ENCODE measurements at places on chromosomes 7 and 10.

DNA sequence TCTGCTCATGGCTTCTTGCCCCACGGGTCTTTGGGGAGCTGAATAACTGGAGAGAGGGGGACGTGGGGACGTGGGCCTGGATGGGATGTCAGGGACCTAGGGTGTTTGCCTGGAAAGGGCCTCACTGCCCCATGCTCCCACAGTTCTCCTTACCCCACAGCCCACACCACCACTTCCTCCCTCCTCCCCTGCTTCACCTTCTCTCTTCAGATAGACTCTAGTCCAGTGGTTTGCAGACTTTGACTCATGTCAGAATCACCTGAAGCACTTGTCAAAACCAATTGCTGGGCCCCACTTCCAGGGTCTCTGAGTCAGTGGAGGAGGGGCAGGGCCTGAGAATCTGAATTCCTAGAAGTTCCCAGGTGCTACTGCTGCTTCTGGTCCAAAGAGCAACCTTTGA lies 327.4 kb downstream of the RPS24 start:
- DNase-seq: no peak

DNA sequence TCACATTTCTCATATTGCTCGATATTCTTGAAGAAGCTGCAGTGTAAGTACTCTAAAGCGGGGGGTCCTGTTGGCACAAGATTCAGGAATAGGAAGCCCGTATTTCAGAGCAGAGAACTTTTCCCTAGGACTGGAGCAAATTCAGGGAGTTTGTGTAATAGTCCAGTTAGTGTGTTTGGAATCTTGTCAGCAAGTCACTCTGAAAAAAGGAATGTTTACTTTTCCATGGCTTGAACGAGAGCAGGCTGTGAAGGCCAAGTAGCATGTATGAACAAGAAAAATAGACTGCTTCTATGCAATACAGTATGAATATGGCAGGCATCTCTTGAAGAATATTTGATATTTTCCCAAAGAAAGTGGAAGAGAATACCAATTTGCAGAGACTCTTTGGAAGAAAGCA lies 39.8 kb downstream of the CDC123 start:
- no peak for DNase-seq

- no peak for DNase-seq
Measured at GRCh38 chr7:124679146-124679545, 86.4 kb downstream of the GPR37 start.

DNA sequence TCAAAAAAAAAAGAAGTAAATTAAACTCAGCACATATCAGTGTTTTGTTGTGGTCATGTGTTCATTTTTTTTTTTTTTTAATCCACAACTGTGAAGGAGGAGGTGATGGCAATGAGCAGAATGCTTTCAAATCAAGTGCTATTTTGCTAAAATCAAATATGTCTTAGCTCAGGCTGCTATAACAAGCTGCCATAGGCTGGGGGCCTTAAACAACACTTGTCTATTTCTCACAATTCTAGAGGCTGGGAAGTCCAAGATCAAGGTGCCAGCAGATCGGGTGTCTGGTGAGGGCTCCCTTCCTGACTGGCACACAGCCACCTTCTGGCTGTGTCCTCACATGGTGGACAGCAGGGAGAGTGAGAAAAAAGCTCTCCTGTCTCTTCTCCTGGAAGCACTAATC lies 203.9 kb downstream of the FAM107B start:
- DNase-seq: no peak

DNA sequence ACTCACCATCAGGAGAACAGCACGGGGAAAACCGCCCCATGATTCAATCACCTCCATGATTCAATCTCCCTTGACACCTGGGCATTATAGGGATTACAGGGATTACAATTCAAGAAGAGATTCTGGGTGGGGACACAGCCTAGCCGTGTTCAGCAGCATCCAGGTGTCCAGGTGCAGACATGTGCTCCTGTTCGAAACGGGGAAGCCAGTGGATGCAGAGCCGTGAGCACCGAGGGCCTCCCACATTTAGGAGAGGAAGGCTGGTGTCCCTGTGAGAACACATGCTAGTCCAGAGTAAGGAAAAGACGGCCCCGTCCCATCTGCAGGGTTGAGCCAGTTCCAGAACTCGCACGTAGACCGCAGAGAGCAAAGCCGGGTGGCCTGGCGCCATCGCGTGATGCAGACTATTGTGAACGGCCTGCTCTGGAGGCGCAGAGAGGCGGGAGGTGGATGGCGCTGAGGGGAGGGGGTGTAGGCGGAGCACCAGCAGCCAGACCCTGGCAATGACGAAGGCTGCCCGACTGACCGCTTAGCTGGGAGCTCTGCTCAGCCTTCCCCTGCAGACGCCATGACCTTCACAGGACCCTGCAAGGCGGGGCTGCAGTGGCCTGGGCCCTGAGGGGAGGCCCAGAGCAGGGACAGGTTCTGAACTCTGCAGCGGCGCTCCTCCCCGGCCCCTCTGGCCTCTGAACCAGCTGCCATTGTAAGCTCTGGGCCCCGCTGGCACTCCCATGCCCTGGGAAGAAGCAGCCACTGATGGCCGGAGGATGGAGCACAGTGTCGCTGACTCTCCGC lies 141.6 kb upstream of the TCERG1L start:
- no peak for DNase-seq

DNA sequence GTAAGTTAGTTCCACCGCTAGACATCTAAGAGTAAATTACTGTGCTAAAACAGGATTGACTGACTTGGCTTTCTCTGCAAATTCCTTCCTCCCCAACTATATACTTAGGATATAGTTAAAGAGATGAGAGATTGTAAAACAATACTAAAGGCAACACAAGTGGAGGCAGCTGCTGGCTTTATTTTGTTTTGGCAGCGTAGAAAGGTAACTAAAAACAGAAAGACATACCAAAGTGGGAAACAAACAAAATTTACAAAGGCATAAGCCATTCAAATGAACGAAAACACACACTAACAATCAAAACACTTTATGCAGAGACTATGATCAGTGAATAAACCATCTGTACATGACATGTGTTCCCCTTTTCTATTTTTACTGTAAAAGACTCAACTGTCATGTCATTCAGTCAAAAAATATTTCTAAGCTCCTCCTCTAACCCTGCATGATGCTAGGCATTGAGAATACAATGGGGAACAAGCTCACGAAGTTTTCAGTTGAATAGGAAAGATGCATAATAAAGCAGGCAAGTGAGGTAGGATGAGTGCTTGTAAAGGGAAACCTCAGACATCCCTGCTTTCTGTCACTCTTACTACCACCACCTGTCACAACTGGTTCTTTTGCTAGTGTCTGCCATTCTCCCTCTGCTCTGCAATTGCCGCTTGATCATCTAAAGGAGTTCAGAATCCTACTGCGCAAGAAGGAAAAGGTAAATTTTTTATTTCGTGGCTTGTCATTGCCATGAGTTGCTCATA lies 64.2 kb upstream of the COL1A2 start:
- no peak for DNase-seq

GRCh38 chr10:54063514-54063913 lies 737.5 kb downstream of the PCDH15 start:
- no peak for DNase-seq

- DNase-seq: no peak
Measured at GRCh38 chr10:75771606-75772005, 340.2 kb downstream of the LRMDA start.

GRCh38 chr7:148570510-148570909 lies 20.1 kb upstream of the C7orf33 start:
- peak; percentile 77 for DNase-seq

GRCh38 chr7:124773339-124773738 lies 7.7 kb upstream of the GPR37 start:
- no peak for DNase-seq

DNA sequence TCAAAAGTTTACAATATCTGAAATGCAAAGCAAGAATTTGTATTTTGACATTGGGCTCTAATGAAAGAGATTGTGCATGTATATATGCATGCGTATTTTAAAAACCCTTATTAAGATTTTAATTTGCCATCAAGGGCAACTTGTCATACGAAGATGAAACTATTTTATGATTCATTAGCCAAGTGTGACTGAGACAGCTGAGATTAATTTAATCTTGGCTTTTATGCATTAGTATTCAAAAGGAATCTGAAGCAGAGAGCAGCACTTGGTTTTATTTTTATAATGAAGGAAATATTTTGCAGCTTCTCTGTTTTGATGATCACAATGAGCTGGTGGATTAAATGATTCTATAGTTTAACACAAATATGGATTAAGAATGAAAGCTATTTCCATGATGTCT lies 45.9 kb upstream of the AKR1E2 start:
- no peak for DNase-seq

DNA sequence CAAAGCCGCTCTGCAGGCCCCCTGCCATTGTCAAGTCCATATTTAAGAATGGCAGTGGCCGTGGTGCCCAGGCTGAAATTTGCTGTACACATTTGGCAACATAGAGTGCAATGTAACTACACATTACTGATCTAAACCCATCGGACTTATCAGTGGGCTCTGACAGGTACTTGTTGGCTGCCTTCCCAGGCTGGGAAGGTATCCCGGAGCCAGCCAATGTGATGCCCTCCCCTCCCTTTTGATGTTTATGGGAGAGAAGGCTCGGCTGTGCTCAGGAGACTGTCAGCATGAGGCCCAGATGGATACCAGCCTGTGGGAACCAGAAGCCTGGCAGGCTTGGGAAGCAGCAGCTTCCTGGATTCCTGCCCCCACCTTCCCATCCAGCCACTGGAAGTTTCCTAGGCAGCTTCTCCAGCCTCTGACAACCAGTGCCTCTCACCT lies 146.1 kb upstream of the TCF7L2 start:
- DNase-seq: no peak

- no peak for DNase-seq
Measured at GRCh38 chr10:22454634-22455033, 109.3 kb downstream of the SPAG6 start.

DNA sequence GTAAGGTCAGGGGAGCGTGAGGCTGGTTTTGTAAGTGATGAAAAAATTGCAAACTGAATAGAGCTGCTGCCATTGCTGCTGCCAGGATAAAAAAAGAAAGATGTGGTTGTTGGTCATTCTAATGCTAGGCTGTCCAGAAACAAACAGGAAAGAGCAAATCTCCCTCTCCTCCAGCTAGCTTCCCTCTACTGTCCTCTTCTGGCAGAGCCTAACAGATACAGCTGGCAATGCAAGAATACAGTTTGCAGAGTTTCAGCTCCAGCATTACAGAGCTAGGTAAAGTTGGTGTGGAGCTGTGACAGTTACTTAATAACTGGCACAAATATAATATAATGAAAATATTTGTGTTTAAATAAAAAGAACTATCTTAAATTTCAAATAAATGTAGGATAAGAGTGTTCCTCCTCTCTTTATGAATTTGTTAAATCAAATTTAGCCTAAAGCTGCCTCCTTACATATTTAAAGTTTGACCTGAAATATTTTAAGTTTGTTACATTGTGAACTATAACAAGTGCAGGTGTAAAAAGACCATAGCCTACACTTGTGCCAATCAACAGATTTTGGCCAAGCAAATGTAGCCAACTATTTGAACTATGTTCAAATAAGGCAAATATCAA lies 407.7 kb downstream of the SH2D4B start:
- DNase-seq: peak; percentile 47

DNA sequence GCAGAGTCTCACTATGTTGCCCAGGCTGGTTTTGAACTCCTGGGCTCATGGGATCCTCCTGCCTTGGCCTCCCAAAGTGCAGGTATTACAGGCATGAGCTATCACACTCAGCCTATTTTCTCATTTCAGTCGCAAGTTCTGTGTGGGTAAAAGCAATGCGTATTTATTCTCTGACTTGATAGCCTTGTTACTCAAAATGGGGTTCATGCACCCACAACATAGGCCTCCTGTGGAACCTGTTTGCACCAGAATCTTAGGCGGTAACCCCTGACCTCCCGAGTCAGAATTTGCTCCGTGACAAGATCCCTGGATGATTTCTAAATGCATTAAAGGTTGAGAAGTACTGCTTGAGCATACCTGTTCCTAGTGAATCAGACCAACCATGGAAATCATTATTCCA lies 7.3 kb downstream of the IL2RA start:
- DNase-seq: no peak

DNA sequence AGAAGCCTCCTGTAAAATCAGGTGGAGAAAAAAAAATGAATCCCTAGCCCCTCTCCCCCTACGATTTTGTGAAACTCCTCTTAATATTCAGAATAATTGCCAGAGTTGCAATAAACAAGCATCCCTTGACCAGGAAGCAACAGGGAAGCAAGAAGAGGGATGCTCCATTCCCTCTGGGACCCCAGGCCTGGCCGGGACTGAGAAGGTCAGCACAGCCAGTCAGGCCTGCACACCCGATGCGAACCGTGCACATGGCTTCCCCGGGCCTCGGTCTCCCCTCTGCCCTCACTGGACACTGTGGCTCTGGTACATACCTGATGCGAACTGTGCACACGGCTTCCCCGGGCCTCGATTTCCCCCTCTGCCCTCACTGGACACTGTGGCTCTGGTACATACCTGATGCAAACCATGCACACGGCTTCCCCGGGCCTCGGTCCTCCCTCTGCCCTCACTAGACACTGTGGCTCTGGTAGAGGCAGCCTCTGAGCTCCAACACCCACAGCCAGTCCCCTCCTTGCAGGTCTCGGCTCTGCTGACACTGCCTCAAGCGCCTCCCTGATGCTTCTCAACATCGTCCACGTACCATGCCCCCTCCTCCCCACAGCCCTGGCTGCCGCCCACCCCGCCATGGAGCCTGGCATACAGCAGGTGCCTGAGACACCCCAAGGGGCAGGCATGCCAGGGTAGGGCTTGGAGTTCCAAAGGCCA lies 138.6 kb downstream of the DIP2C start:
- no peak for DNase-seq

GRCh38 chr10:114272696-114273095 lies 33.6 kb downstream of the VWA2 start:
- DNase-seq: no peak

GRCh38 chr7:81690251-81690650 lies 79.6 kb downstream of the HGF start:
- no peak for DNase-seq

GRCh38 chr10:6678211-6678803 lies 98.2 kb upstream of the PRKCQ start:
- peak; percentile 61 for DNase-seq

DNA sequence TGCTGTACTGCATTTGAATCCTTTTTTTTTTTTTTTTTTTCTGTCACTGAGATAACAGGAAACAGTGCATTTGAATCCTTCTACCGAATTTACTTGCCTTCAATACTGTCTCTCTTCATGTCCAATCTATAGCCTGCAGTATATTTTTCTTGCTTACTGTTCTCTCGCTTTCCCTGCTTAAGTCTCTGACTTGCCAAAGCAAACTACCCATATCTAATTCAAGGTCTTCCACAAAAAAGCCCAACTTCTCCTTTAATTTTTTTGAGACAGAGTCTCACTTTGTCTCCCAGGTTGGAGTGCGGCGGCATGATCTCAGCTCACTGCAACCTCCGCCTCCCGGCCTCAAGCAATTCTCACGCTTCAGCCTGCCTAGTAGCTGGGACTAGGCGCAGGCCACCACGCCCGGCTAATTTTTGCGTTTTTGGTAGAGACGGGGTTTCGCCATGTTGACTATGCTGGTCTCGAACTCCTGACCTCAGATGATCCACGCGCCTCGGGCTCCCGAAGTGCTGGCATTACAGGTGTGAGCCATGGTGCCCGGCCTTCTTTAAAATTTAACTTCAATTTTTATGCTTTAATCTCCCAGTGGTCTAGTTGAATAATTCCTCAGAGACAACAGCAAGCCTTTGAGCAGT lies 882 bp downstream of the PDCD11 start:
- DNase-seq: no peak
